ENCODE measurements at places on chromosomes 11 and 22.

- DNase-seq: no peak
Measured at GRCh38 chr22:46336119-46337078, 885 bp downstream of the TRMU start.

DNA sequence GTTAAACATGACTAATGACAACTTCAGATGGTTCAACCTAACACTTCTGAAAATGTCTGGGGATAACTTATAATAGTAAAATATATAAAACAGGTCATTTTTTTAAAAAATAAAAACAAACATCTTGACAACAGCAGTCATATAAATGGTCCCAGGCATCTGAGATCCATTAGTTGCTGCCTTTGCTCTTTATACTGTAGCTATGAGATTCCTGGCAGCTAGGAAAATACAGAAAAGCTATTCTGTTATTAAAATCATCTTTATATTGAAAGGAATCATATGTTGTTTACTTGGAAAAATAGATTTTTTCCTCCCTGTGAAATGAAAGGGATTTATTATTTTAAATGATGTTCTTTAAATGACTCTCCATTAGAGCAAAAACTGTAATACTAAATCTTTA lies 55.7 kb upstream of the DEUP1 start:
- no peak for DNase-seq

DNA sequence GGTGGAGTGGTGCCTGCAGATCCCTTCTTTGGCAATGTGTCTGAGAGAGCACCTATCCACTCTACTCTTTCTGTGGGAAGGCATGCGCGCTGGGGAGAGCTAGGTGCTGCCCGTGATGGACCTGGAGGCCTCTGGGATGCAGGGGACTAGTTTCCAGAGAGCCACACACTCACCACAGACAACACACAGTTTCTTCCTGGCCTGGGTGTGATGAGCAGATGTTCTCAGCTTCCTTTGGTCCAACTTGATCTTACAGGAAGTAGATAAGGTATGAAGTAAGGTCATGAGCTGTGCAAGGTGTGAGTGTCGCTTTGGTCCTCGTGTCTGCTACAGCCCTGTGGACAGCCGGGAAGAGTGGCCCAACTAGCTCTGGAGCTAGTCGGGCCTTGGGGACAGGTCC lies 27.3 kb upstream of the SUSD2 start:
- no peak for DNase-seq

DNA sequence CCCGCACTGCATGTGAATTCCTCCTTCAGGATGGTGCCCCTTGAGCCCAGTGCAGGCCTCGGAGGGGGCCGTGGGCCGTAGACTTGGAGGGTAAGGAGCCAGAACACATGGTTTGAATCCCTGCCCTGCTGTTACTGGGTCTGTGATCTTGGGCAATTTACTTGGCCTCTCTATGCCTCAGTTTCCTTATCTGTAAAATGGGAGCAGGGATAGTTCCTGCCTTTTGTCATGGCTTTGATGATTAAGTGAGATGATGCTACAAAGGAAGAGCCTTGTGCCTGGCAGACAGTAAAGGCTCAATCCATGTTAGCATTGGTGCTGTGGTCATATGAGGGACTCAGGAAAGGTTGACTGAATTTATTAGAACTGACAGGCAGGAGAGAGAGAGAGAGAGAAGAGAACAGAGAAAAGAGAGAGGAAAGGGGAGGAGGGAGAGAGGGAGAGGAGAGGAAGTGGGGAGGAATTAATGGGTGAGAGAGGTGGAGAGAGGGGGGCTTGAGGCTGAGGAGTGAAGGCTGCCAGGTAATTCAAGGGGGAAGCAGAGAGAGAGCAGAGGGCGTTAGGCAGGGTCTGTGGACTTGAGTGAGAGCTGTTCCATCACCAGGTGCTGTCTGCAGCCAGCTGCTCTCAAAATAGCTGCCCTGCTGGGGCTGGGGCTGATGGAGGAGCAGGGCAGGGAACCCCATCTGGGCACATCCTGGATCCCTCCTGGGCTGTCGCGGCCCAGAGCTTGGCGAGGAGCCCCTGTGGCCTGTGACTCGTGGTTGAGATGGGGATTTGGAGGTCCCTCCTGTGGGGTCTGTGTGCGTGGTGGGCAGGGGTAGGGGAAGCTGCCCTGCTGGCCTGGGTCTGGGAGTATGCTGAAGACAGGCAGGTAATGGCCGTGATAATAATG lies 44.1 kb downstream of the MCM5 start:
- DNase-seq: no peak

GRCh38 chr11:74749965-74750296 lies 1.3 kb downstream of the RNF169 start:
- DNase-seq: no peak

DNA sequence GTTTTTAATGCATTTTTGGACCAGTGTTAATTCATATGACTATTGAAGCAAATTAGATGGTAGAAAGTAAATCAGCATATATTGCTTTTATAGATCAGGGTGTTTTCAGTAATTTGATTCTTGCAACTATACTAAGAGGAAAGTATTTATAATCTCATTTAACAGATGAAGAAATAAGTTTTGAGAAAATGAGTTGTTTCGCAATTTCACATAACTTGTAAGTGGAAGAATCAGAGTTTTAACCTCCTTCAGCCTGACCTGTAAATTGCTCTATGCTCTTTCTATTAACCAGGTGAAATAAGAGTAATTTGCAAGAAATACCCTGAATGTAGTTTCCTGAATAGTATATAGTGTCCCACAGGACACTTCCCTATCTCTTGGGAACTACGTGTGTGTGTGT lies 1106.8 kb upstream of the RAG2 start:
- no peak for DNase-seq

GRCh38 chr22:38696606-38697424 lies 3.9 kb downstream of the JOSD1 start:
- DNase-seq: no peak

GRCh38 chr22:39518996-39519680 lies 1.2 kb upstream of the ATF4 start:
- peak; percentile 50 for DNase-seq

GRCh38 chr22:23404689-23405365 lies 175.3 kb downstream of the IGLL1 start:
- DNase-seq: no peak

- no peak for DNase-seq
Measured at GRCh38 chr22:46090631-46091201, 59.6 kb upstream of the PPARA start.

- DNase-seq: no peak
Measured at GRCh38 chr11:78731027-78731426, 156.4 kb upstream of the NARS2 start.

DNA sequence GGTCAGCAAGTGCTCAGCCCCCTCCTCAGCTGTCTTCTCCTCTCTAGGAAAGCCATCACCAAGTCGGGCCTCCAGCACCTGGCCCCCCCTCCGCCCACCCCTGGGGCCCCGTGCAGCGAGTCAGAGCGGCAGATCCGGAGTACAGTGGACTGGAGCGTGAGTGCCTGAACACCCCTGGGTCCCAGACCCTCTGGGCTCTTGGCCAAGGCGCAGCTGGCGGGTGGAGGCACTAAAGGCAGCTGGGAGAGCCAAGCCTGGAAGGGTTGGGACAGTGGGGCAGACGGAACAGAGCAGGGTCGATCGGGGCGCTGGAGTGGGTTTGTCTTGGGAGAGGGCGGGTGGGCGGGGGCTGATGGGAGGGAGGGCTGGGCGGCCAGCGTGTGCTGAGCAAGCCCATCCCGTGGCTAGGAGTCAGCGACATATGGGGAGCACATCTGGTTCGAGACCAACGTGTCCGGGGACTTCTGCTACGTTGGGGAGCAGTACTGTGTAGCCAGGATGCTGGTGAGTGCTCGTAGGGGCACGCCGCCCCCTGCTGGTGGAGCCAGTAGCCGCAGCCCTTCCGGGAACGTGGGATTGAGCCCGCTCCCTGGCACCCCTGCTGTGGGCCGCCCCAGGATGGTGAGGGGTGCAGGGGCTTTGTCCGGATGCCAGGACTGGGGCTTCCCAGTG lies 14.1 kb upstream of the MDK start:
- DNase-seq: no peak

DNA sequence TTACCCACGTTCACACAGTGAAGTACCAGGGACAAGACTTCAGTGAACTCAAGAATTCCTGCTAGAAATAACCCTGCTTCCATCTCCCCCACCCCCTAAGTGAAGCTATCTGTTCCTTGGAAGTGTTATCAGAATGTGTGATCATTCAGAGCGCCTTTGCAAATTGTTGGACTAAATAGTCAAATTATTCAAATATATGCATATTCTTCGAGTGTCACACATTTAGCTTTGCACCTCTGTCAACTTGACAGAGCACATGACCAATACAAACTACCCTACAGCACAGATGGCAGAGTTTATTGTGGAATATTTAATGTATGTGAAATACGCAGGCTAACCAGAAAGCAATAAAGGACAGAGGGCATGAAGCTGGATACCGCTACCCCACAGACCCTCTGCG lies 2.6 kb upstream of the BDNF start:
- peak; percentile 60 for DNase-seq

DNA sequence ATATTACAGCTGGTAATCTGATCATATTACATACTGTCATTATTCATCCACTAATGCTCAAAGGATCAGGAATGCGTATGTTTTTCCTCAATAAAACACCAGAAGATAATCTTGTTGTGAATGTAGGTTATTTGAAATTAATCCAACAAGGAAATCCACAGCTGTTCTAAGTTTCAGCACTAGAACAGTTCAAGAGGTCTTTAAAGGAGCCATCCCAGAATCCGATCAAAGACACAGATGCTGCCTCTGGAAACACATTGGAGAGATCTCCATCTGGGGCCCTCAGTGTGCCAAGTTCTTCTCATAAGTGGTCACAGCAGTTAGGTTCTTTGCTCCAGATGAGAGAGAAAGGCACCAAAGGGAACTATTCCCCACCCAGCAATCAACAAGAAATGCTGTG lies 1955.1 kb upstream of the RAG2 start:
- no peak for DNase-seq

Data from NCI-H526 (cell line).